ENCODE measurements at places on chromosomes 2 and 18.

DNA sequence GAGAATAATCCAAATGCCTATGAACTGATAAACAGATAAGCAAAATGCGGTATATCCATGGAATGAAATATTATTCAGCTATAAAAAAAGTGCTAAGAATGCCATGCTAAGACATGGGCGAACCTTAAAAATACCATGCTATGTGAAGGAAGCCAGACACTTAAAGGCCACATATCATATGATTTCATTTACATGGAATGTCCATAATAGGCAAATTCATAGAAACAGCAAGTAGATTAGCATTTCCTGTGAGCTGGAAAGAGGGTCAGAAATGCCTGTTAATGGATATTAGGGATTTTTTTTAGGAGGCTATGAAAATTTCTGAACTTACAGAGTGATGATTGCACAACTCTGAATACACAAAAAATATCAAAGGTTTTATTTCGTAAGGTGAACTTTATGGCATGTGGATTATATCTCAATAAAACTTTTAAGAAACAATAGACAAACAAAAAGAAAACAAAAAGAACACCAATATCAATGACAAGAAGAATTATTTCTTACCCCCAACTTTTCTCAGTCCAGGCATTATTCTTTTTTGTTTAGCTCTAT lies 1207.7 kb downstream of the SUCLG1 start:
- DNase-seq = no peak

DNA sequence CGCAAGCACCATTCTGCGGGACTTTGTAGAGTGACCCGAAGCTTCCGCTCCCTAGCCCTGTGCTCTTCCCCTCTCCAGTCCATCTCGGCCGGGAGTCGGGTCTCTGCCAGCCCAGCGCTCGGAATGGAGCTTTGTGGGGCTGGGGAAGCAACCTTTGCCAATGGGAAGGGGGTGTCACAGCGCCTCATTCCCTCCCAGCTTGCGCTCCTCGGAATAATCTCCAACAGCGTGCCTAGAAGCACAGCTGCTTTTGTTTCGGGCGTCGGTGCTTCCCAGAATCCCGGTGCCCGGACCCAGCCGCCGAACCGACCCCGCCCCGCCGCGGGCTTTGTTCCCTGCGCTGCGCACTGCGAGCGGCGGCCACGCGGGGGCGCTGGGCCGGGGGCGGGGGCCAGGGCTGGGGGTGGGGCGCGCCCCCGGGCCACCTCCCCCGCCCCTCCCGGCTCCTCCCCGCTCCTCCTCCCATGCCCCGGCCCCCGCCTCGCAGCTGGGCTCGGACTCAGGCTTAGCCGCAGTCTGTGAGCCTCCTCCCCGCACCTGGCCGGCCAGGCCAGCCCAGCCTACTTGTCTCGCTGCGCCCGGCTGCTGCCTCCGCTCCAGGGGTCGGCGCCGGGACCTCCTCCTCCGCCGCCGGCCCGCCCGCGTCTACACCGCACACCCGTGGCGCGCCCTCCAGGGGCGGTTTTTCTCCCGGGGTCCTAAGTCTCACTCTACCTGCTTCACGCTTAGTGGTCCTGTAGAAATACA lies 77.7 kb upstream of the SMAD2 start:
- DNase-seq = peak; percentile 66

DNA sequence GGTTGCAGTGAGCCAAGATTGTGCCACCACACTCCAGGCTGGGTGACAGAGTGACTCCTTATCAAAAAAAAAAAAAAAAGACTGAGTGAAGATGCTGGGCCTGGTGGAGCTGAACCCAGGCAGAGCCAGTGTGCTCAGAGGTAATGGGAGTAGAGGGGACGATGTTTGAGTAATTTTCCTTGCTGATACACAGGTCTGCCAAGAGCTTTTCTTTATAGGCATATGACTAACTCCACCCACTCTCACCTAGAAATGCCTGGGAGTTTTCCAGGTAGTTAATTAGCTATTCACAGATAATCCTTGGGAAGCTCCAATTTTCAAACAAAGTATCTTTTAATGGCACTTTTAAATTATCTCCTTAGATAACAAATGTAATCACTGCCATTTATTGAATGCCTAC lies 33.4 kb upstream of the ACSL3 start:
- DNase-seq = no peak

GRCh38 chr2:8677646-8678592 lies 3.9 kb upstream of the ID2 start:
- DNase-seq = peak; percentile 45

DNA sequence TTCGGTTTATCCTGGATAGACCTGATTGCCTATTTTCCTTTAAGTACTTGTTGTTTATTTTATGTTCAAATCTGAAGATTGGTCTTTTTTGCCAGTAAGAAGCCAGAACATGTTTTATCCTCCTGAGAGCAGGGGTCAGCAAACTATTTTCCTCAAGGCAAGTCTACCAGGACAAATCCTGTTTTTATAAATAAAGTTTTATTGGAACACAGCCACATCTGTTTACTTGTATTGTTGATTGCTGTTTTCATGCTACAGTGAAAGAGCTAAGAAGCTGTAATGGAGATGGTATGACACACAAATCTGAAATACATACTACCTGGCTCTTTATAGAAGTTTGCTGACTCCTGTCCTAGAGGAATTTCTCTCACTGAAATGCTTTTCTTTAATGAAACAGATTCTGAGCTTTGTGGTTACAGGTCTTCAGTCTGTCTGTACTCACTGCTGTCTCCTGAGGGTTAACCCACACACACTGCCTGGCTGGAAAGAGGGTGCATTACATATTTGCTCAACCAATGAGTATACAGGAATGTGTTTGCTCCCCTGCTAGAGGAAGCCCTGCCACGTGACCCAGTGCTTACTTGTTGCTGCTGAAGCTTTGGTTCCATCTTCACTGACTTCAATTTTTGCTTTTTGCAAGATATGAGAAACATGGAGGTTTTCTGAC lies 22.6 kb downstream of the MRPL44 start:
- no peak for DNase-seq

DNA sequence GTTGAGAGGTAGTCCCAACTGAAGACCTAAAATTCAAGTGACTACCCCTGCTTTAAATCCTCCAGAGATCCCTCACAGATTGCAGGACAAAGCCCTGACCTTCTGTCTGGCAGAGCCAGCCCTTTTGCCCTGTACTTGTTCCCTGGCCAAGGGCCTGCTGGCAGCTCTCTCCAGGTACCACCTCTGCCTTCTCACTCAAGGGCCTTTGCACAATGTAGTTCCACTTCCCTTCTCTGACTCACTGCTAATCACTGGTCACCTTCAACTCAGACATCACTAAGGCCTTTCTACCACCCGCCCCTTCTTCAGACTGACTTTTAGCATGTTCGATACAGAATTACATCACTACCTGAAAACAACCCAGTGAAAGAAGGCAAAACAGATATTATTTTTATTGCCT lies 411.0 kb downstream of the TMEM182 start:
- no peak for DNase-seq
